ENCODE measurements at places on chromosomes 2 and 18.

GRCh38 chr2:32058130-32058529 lies 5.2 kb upstream of the SPAST start:
- no peak for DNase-seq

- DNase-seq: no peak
Observed at GRCh38 chr2:177405029-177405692, 12.6 kb downstream of the AGPS start.

- no peak for DNase-seq
Observed at GRCh38 chr2:196389670-196390069, 218.3 kb upstream of the STK17B start.

- DNase-seq: no peak
Observed at GRCh38 chr2:226909126-226909525, 73.3 kb downstream of the RHBDD1 start.

GRCh38 chr2:215160081-215160480 lies 21.7 kb upstream of the ABCA12 start:
- no peak for DNase-seq

GRCh38 chr2:229118336-229118735 lies 152.8 kb downstream of the PID1 start:
- DNase-seq: no peak

- no peak for DNase-seq
Observed at GRCh38 chr18:77161383-77161782, 28.8 kb upstream of the MBP start.

DNA sequence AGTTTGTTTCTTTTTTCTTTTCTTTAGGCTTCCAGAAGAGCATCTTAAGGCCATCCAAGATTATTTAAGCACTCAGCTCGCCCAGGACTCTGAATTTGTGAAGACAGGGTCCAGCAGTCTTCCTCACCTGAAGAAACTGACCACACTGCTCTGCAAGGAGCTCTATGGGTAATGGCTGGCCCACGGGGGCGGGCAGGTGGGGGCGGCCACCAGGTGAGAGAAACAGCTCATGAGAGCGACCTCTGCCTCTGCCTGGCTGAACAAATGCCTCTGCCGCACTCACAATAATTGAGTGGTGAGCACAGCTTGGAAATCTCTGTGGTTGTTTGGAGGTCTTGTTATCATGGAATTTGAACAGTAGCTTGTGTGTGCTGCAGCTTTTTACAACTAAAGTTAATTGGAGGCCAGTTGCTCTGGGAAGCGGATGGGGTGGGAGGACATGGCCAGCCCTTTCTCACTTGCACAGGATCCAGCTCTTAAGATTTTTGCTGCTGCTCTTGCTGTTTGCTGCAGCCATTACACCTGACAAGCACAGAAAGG lies 70.4 kb downstream of the INPP5D start:
- DNase-seq: no peak

GRCh38 chr18:40380686-40381439 lies 1574.2 kb upstream of the PIK3C3 start:
- DNase-seq: no peak

GRCh38 chr18:11840493-11840892 lies 10.7 kb upstream of the CHMP1B start:
- no peak for DNase-seq

- no peak for DNase-seq
Observed at GRCh38 chr2:190554357-190555006, 20.0 kb upstream of the NEMP2 start.

GRCh38 chr2:219619235-219619634 lies 8.2 kb upstream of the SLC4A3 start:
- DNase-seq: no peak

GRCh38 chr2:71472019-71472418 lies 18.7 kb downstream of the DYSF start:
- DNase-seq: no peak

DNA sequence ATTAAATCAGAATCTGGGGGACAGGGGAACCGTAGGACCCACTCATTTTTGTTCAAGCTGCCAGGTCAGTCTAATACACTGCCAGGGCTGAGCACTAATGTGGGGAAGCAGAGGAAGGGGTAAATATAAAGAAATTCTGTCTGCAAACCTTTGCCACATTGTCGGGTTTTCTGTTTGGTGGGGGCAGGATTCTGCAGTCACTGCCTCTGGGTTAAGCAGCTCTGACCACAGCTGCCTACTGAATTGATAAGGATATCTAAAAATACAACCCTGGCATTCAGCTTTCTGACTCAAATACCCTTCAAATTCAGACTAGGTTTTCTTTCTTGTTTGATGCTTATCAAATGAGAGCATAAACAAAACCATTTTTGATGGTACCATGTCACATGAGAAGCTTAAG lies 6.0 kb downstream of the DNER start:
- no peak for DNase-seq

GRCh38 chr2:233408366-233409285 lies 54.3 kb downstream of the DGKD start:
- no peak for DNase-seq

DNA sequence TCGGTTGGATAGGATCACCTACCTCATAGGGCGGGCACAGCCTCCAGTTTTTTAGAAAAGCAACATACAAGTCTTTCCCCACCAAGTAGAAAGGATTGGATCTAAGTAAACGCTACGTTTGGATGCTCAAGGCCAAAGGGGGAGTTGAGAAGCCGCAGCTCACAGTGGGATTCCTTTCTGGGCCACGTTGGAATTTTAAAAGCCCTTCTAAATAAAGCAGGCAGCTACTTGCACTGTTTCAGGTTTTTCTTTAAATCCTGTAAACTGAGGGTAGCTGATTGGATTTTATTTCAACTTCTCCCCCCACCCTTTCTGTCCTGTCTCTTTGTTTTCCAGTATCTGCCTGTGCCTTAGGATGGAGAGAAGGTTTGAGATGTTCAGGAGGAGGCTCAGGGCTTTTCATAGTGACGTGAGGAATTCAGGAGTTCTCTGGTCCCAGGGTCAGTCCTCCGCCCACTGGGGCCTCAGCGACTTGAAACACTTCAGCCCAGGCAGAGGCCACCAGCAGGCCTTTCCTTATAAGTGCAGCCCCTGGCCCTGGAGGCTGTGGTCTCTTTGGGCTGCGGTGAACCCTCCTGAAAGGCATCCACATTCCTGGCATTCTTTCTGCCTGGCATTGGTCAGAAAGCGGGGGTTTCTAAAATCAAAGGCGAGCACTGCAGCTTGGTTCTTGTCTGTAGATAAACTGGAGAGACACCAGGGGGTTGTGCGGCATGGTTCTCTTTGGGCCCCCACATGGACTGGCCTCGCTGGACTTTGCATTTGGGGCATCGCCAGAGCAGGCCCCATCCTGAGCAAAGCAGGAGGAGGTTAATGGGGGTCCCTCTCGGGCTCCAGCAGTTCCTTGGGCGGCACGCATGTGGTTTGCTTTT lies 44.5 kb downstream of the SH3BP4 start:
- DNase-seq: no peak

DNA sequence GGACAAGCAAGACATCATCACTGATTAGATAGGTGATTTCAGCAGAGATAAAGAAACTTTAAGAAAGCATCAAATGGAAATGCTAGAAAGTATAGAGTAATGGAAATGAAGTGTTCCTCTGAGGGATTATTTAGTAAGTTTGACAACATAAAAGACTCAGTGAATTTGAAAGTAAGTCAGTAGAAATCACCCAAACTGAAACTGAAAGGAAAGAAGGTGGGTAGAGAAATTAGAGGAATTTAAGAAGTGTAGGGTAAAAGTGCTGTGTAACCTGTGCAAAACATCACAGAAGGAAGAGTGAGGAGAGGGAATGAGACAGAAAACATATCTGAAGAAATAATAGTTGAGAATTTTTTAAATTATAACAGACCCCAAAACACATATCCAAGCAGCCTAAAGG lies 343.1 kb downstream of the CBLN2 start:
- DNase-seq: no peak

GRCh38 chr2:49222975-49223528 lies 68.7 kb upstream of the FSHR start:
- DNase-seq: no peak

GRCh38 chr2:181658444-181658843 lies 1.5 kb upstream of the CERKL start:
- no peak for DNase-seq

DNA sequence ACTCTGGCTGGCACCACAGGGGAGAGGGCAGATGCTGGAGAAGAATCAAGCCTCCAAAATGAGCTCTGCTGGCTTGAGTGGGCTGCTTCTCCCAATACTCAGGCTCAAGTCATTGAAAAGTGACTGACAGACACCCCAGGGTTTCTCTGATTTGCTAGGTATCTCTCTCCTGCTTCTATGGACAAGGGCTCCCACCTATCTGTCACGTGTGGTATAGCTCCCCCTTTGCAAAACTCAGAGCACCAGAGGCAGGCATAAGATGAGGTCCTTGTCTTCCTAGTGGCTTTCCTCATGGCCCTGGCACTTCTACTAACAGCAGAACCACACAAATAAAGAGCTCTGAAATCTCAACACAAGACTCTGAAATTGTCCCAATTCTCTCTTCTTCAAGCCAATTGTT lies 105.2 kb downstream of the GALNT14 start:
- no peak for DNase-seq

- DNase-seq: no peak
Observed at GRCh38 chr2:241866790-241867645, 2.5 kb upstream of the RTP5 start.

Data from muscle of leg (tissue), 16 donors.